ENCODE measurements at places on chromosomes 13 and 19.

DNA sequence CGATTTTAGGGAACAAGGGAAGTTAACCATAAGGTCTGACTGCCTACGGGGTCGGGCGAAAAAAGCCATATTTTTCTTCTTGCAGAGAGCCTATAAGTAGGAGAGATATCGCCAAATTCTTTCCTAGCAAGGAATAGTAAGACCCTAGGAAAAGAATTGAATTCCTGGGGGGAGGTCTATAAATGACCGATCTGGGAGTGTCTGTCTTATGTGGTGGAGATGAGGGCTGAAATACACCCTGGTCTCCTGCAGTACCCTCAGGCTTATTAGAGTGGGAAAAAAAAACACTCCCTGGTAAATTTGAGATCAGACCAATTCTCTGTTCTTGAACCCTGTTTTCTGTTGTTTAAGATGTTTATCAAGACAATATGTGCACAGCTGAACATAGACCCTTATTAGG lies 447.5 kb upstream of the ATXN8OS start:
- DNase-seq = no peak

- no peak for DNase-seq
Measured at GRCh38 chr13:114047358-114047881, 73.5 kb upstream of the C13orf46 start.

DNA sequence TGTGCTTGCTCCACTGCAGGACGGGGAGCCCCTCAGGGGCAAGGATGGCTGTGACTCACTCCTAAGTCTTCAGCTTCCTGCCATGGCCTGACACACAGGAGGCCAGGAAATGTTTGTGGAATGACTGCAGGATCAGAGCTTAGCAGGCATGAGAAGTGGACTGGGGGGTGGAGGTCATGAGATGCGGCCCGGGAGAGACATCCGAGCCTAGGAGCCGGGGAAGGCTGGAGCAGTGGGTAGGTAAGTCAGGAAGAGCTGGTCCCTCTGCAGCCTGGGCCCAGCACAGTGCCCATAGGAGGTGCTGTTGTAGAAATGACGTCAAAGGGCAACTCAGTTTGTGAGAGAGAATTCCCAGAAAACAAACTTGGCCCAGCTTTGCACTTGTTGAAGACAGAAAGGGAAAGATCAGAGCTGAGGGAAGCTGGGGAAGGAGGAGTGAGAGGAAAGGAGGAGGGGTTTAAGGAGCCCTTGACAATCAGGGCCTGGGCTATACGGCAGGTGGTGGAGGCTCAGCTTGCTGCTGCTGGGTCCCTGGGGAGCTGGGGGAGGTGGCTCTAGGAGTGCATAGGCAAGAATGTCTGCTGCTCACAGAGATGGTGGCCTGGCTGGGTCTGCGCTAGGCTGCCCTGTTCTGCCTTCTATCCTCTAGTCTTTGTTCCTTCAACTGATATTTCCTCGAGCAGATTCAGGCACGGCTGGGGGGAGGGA lies 18.5 kb downstream of the POU2F2 start:
- DNase-seq = no peak

DNA sequence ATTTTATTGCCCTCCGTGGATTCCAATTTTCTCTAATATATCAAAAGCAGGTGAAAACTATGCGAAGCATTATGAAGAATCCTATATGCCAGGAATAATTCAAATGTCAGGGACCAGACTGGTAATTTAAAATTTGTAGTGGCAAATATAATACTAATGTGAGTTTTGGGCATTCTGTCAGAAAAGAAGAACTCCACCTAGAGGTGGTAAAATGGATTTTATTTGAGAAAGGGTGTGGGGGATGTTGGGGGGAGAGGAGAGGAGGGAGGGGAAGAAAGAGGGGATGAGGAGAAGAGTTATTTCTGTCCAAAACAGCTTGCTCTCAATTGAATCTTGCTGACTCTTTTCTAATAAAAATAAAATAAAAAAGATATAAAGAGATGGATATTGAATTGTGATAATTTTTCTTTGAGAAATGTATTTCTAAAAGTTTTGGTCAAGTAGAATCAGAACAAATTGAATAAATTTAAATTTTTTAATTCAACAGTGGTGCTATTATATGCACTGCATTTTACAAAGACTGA lies 929.3 kb upstream of the SLITRK5 start:
- no peak for DNase-seq

DNA sequence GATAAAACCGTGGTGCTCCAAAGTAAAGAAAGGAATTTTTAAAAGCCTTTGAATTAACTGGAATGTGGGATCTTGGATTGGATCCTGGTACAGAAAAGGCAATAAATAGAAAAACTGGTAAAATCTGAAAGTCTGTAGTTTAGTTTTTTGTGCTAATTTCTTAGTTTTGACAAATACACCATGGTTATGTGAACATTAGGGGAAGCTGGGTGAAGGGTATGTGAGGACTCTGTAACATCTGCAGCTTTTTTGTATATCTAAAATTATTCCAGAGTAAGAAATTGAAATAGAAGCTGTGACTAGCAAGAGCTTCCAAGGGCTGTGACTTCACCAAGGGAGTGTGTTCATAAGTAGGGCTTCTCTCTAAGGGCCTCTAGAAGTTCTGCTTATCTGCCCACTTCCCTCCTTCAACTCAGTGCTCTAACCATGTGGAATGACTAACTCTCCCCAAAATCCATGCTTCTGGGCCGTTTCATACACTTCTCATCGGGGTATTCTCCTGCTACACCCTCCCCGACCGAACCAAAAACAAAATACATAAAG lies 26.5 kb downstream of the ARHGAP35 start:
- no peak for DNase-seq

DNA sequence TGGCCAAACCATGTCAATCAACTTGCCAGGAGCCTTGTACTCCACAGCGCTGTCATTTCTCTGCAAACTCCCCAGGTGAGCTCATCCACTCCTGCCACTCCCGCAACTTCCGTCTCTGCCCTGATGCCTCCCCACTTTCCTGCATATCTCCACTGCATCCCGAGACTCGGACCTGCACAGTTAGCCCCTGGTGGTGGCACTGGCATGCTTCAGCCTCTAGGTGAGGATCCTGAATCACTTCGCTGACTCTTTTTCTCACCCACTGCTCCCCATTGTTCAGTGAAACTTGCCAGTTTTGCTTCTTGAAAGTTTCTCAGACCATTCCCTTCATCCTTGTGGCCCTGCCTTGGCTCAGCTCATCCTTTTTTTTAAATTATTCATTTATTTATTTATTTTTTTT lies 3.4 kb upstream of the CTU1 start:
- DNase-seq = no peak

- peak; percentile 45 for DNase-seq
Measured at GRCh38 chr19:55156202-55157063, 1.1 kb downstream of the TNNI3 start.

DNA sequence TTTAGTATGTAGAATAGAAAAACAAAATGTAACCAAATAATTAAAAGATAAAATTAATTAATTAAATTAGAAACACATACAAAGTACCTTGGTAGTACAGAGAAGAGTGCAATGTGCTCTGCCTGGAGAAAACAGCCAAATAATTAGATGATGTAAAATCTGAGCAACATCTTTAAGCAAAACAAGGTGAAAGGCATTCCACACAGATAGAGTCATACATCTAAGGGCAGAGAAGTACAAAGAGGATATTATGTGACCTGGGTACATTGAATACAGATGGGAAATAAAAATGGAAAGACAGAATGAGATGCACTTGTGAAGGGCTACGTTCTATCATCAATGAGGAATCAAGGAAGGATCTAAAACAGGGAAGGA lies 25.2 kb upstream of the FNDC3A start:
- no peak for DNase-seq

DNA sequence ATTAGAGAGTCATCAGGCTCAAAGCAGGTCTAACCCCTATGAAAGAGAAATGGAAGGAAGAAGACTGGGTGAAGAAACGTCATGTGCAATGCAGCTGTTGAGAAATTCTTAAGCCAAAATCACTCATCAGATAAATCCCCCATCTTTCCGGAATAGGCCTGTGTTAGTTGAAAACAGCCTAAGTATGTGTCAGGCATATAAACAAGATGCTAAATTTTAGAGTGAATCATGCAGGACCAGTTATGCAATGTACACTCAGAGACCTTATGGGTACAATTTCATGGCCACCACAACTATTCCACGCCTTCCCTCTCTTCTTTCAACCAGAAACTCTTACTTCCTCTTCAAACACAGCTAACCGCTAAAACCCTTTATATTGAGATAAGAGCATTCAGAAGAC lies 717.7 kb upstream of the ATXN8OS start:
- DNase-seq = no peak

GRCh38 chr13:50715402-50716146 lies 127.9 kb downstream of the DLEU7 start:
- DNase-seq = no peak

DNA sequence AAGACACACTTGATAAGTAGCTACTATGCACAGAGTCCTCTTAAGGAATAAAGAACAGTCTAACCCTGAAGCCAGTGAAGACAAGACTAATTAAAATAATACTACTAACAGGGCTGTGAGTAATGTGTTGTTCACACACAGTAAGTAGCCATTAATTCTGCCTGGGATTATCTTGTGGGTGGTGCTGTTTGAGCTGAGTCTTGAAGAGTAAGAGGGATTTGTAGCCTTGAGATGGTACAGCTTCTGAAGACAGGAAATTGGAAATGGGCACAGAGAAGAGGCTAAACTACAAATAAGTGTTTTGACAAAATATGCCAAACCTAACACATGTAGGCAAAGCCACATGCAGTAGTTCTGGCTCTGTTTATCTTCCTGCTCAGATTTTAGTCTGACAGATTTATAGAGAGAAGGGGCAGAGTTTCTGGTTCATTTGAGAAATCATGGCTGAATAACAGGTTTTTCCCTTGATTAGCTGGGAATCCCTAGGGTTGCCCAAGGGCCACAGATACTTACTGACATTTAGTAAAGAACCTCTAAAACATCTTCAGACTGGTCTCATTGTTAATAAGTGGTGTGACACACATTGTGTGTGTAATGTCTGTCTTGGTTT lies 38.0 kb downstream of the ITGBL1 start:
- no peak for DNase-seq

GRCh38 chr19:290372-291005 lies 714 bp downstream of the PLPP2 start:
- DNase-seq = peak; percentile 17

- no peak for DNase-seq
Measured at GRCh38 chr13:84405286-84405685, 523.0 kb upstream of the SLITRK1 start.

All from activated CD4-positive, alpha-beta T cell treated with anti-CD3 and anti-CD28 coated beads, Interleukin-2, amount 50 U/mL, for 48 hours (primary cell).